ENCODE measurements at places on chromosomes 1 and 21.

GRCh38 chr1:225670806-225671733 is 18.1 kb upstream of the ENAH start:
- DNase-seq = no peak

GRCh38 chr1:27509127-27510080 is 19.4 kb upstream of the WASF2 start:
- DNase-seq = no peak

DNA sequence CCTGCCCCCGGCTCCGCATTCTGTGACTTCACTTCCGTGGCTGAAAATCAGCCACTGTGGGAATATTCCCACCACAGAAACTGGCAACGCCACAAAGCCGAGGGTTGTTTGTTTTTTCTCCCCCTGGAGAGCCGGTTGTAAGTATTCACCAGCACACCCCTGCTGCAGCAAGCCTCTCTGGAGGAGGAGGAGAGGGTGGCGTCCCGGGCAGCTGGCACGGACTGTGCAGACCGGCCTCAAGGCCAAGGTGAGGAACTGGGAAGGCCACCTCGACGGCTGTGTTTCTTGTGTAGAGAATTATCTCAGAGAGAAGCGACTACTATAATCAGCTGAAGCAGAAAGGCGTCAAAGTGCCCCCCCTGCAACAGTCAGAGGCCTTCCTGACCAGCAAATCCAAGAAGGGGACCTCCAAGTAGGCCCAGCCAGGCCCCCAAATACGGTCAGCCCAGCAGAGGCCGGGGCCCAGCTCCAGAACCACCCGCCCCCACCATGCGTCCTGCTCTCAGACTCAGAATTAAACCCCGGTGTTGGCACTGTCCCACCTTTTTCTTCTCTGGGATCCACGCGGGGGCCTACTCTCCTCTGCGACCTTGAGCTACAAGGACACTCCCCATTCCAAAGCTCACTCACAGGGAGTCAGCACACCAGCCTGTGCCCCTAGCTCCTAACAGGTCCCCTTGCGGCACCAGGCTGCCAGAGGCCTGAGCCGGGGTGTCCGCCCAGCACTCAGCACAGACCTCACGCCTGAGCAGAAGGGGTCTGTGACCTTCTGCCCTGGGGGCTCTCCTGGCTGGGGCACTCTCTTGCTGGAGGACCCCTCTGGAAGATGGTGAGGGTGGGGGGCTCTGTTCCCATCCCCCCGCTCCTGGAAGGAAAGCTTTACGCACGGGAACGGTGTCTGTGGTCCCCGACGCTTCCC is 1.2 kb upstream of the SMIM1 start:
- DNase-seq = no peak

- DNase-seq = no peak
These were observed 86.4 kb downstream of the SYF2 start for GRCh38 chr1:25145775-25146393.

DNA sequence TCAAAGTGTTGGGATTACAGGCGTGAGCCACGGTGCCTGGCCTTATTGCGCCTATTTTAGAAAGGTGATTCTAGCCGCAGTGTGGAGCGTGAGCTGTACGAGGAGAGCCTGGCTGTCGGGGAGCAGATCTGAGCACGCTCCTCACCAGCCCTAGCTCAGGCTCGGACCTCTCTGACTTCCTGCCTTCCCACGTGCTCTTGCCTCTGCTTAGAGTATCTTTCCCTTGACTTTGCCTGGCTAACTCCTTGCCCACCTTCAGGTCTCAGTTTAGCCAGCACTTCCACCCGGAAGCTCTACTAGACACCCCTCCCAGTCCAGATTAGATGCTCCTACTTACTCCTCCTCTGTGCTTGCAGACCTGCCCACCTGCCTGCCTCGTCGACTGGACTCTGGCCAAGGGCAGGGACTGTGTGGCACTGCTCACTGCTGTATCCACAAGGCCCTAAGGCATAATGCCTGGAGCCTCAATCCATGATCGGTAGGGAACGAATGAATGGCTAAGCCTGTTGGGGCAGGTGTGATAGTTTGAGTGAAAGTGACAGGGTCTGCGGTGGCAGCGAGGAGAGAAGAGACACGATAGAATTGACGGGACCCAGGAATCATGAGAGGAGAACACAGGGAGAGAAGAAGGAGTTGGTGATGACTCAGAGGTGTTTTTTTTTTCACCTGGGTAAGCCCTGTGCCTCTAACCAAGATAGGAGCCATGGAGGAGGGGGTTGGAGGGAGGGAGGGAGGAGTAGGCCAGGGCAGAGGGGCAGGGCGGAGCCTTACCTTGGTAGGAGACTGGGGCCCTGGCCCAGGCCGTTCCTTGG is 28.1 kb upstream of the WASF2 start:
- DNase-seq = no peak

GRCh38 chr1:27878787-27879335 is 6.5 kb downstream of the THEMIS2 start:
- no peak for DNase-seq

DNA sequence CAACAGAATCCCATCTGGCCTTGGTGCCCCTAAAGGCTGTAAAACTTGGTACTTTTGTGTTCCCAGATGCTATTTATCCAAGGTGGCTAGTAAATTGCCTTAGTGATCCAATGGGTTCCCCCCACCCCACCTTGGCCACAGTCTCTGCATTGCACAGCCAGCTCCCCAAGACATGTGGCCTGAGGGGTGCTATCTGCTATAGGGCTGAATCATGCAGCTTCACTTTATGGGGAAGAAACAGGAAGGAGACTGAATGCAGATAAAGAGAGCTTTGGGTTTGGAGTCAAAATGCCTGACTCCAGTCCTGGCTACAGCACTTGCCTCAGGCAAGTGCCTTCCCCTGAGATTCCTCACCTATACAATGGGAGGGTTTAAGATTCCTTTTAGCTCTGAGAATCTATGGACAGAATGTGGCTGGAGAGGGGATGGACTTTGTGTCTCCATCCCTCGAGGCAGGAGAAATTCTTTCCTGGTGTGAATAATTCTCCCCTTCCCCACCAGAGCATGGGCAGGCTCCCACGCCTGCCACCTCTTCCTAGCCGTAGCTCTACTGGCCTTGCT is 6.5 kb downstream of the RHEX start:
- peak; percentile 32 for DNase-seq

- DNase-seq = no peak
These were observed 583 bp upstream of the RNF223 start for GRCh38 chr1:1074631-1075147.

- no peak for DNase-seq
These were observed 27.8 kb upstream of the IFNAR2 start for GRCh38 chr21:33201956-33202355.
